ENCODE measurements at places on chromosomes 2 and 18. TPM values are rescaled to one million over a fixed set of nuclear protein-coding genes. Genes with fewer than 3 reads are reported as not detected.

DNA sequence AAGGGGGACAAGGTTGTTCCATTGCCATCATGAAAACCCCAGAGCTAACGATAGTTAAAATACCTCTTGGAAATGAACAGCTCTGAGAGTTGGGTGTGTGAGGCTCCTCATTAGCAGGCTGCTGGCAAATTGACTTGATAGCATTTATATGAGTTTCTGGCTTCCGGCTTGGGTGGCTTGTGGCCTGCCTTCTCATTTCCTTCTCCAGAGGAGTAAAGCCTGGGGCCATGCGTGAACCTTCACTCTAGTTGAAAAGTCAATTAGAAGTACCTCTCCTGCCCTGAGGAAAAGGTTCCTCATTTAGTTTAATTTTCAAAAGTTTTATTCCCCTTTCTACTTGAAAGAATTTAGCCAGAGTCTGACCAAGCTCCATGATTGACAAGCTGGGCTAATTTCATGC lies 67.1 kb downstream of the MGAT5 start:
- DNase-seq, result no peak

Gene POTEJ
- total RNA-seq, result not detected

DNA sequence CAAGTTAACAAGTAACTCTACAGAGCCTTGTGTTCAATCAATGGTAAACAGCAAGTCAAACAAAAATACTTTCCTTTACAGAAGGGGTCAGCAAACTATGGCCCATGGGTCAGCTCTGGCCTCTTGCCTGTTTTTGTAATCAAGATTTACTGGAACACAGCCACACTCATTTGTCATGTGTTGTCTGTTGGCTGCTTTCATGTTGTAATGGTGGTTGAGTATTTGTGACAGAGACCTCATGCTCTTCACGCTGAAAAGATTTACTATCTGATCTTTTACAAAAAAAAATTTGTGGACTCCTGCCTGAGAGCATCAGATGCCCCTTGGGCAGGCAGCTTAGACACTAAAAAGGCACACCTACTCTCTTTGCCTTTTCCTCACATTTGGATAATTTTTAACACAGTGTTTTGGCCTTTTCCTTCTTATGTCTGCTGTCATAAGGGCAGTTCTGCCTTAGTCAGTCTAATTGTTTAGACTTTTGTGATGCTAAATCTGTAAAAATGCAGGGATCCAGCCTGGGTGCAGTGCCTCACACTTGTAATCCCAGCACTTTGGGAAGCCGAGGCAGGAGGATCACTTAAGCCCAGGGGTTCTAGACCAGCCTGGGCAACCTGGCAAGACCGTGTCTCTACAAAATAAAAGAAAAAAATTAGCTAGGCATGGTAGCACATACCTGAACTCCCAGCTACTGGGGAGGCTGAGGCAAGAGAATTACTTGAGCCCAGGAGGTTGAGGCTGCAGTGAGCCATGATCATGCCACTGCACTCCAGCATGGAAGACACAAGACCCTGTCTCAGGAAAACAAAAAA lies 18.3 kb downstream of the IL1B start:
- no peak for DNase-seq

Gene RGPD3
- 1.1 TPM for total RNA-seq

Gene ZNF521
- 85.8 TPM for total RNA-seq

GRCh38 chr2:177784745-177785067 lies 287.9 kb downstream of the PDE11A start:
- DNase-seq, result no peak

Gene CYS1
- total RNA-seq, result 5.4 TPM

- DNase-seq, result no peak
Observed at GRCh38 chr2:165505514-165505913, 36.0 kb downstream of the CSRNP3 start.

Gene FKBP1B
- 6.1 TPM for total RNA-seq

GRCh38 chr2:80068038-80068731 lies 236.4 kb downstream of the LRRTM1 start:
- DNase-seq, result no peak

Gene GDF7
- total RNA-seq, result 0.82 TPM

DNA sequence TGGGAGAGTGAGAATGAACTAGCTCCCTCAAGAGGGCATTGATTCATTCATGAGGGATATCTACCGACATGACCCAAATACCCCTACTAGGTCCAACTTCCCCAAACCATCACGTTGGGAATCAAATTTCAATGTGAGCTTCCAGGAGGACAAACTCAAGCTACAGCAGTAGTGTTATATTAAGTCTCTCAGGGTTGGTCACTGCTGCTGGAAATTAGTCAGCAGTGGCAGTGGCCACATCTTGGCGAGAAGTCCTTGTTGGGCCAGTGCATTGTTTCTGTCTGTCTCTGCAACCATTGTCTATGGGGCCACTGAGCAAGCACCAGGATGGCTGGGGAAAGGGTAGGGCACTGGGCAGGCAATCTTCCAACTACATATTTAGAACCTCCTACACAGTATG lies 47.5 kb downstream of the THUMPD2 start:
- DNase-seq, result no peak

Gene ACTG2
- total RNA-seq, result 7.9 TPM

- no peak for DNase-seq
Observed at GRCh38 chr18:36181898-36182506, 5.3 kb upstream of the MOCOS start.

- DNase-seq, result no peak
Observed at GRCh38 chr2:161488131-161488699, 72.1 kb downstream of the TBR1 start.

Gene ANKRD30BL
- total RNA-seq, result 0.31 TPM

DNA sequence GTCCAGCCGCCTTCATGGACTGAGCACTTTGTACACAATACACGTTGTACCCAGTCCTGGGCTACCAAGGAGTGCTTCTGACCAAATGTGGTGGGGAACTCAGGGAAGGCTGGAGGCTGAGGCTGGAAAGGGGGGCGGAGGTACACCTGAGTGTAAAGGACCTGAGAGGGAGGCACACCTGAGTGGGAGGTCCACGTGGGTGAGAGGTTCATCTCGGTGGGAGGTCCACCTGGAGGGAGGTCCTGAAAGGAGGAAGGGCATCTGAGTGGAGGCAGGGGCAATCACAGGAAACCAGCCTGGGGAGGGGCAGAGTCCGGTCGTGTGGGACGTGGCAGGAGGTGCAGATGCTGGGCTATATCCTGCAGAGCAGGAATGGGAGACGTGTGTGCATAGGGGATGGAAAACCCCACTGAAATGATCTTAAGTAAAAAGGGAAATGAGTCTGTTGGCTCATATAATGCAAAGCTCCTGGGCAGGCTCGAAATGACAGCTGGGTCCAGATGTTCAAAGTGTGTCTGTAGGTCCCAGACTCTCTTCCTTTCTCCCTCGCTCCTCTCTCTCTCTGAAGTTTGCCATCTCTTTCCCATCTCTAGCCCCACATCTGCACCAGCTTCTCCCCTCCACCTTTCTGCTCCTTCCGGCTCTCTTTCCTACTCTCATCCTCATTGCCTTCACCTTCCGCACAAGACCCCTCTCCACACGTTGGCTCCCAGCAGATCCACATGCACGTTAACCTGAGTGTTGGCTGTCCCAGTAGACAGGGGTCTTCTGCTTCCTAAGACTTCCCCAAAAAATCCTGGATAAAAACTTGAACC lies 137.7 kb downstream of the PXDN start:
- peak; percentile 68 for DNase-seq

GRCh38 chr2:103249462-103249861 lies 487.6 kb downstream of the TMEM182 start:
- no peak for DNase-seq

GRCh38 chr2:85583667-85584353 lies 421 bp upstream of the VAMP5 start:
- no peak for DNase-seq

- DNase-seq, result peak; percentile 69
Observed at GRCh38 chr2:171316220-171316619, 117.6 kb downstream of the METTL8 start.

DNA sequence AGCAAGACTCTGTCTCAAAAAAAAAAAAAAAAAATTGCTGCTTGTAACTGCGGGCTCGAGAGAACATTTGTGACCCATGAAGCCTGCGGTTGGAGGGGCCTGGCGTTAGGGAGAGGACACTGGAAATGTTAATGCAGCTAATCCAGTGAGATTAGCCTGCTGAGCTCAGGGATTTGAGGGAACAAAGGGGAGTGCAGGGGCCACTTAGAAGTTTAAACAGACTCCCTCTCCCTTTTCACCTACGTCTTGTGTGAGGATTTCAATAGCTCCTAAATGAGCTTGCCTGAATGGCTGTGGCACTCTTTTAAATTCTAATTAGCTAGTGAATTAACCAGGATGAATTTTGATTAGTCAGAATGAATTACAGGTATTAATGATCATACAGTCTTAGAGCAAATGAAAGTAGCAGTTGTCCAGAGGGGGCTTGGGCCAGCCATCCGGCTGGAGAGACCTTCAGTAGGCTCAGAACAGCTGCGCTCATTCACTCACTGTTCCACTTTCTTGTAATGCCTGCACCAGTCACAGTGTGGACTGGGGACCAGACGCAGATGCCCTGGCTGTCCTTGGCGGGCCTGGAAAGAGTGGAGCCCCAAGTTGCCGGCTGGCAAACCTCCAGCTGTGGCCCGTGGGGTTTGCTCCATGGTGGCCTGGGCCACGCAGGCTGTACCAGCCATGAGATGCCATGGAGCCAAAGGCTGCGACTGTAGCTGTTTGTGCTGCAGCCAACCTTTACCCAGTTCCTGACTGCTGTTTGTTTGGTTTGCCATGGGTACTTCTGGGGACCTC lies 20.8 kb downstream of the LDLRAD4 start:
- peak; percentile 70 for DNase-seq

- no peak for DNase-seq
Observed at GRCh38 chr2:231533777-231534125, 3.5 kb upstream of the NMUR1 start.

Gene C2orf49
- 28.5 TPM for total RNA-seq

Gene TTR
- total RNA-seq, result not detected

DNA sequence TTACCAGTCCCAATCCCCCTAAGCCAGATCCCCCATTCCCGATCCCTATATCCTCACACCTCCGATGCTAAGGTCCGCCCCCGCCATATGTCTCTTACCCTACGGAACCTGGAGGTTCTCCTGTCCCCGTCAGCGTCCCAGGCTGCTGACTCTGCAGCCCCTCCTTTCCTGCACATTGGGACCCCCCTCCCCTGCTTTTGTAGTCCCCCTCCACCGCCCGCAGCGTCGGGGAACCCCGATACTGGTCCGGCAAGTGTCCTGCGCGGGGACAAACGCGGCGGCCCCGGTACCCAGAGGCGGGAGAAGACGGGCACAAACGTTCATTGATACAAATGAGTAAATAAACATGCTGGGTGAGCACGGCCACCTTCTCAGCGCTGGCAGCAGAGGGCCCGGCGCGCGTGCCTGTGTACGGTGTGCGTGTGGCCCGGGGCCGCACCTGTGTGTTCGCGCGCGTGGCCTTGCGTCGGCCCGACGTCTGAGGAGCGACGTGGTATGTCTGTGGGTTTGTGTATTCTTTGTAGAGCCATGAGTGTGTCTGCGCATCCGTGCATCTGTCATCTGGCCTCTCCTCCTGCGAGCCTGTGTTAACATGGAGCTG lies 2.0 kb upstream of the CYP26B1 start:
- DNase-seq, result no peak

GRCh38 chr2:215883799-215884198 lies 129.6 kb downstream of the MREG start:
- DNase-seq, result no peak

- DNase-seq, result no peak
Observed at GRCh38 chr18:10705786-10706185, 180.0 kb downstream of the NAPG start.

DNA sequence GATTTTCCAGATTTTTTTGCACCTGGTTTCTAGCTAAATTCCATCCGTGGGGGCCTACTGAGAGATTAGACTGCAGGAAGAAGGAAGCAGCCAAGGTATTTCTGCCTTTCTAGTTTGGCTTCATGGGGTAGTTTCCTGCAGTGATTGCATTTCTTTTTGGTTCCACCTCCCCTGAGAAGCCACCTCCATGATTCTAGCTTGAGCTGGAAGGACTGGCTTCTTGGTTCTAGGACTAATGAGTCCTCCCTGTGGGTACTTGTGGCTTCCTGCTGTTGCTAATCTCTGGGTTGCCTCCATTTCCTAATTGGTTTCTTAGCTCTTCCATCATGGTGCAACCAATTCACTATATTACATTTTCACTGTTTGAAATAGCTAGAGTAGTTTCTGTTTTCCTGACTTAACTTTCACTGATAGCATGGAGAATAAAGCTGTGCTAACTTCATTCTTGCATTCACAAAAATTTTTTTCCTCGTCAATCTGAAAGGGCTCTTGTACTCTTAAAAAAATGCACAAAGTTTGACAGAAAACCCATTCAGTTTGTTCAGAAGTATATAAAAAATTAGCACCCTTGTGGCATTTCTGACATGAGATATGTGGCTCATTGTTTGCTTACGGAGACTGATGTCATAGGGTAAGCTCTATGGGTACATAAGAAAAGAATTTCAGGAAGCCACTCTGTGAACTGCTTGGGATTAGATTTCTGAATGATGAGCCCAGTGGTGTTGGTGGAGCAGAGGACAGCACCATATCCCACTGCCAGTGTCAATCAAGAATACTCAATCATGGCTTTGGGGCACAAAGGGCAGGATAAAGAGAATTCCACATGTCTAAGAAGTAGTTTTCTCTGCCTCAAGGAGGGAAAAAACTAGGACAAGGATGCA lies 242.8 kb upstream of the RBMS1 start:
- peak; percentile 17 for DNase-seq

DNA sequence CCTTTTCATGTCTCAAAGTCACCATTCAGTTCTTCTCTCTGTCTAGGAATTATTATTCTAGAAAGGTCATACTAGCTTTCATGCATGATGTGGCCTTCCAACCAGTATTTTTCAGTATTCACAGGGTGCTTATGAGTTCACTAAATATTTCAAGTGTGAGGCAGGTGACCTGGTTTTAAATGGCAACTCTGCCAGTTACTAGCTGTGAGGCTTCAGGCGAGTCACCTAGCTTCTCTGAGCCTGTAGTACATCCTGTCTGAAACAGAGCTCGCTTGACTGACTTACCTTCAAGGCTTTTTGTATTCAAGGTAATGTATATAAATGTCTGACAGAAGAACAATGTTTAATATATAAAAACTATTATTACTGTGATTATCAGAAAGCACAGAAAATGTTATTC lies 19.4 kb upstream of the ACVR1 start:
- DNase-seq, result no peak

DNA sequence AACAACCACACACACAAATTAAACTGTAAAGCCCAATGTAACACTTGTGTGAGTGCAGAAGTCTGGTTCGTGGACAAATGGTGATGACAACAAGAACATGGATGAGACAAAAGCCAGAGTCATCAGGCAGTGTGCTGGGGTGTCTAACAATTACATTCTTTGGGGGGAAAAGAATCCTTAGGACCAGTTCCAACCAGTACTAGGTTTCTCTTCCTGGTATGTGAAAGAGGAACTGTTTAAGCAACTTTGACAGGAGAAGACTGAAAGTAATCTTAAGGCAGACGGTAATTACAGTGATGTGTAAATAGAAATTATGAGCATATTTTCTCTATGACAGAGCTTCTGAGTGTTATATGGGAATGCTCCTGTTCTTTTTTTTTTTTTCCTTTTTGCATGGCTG lies 133.4 kb downstream of the AFF3 start:
- peak; percentile 58 for DNase-seq

Gene RIT2
- total RNA-seq, result not detected
